ENCODE measurements at places on chromosomes 5 and 9.
A peak's percentile ranks its signal among the peaks of the same experiment; 100 is the strongest.

DNA sequence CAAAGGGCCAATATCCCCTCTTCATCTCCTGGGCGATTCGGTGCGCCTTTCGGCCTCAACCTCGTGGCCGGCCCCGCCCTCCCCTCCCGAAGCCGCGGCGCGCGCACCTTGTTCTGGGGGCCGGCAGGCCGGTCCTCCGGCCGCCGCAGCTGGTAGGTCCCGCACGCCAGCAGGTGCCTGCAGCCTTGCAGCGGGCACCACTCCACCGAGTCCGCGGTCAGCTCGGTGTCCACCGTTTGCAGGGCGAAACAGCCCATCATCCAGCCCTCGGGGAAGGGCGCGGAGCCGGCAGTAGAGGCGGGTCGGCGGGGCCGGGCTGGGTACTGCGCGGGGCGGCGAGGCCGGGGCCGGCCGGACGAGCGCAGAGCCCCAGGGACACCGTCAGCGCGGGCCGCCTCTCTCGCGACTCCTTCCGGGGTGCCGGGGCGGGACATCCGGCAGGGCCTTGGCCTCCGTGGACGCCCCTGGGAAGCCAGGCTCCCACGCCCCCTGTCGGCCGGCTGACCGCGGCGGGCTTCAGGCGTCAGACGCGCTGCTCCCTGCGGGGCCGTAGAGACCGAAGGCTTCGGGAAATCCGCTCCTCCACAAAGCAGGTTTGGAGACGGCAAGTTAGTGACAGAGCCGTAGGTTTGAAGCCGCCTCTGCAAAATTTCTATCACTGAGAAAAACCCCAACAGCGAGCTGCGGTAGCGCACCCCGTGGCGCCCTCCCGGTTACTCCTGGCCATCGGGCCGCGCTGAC is at the start of gene DPH7:
TSS of gene DPH7 (minus strand) at position 408 of the 741 bp plus-strand sequence. CDS start at position 260, 148 bp downstream.
- peak; percentile 91 for DNase-seq

- no peak for DNase-seq
Observed at GRCh38 chr5:14768508-14769365, 102.8 kb downstream of the ANKH start.

- no peak for DNase-seq
Observed at GRCh38 chr9:35367451-35367850, 122.5 kb upstream of the RUSC2 start.

GRCh38 chr5:17257705-17258273 is 40.4 kb downstream of the BASP1 start:
- no peak for DNase-seq

DNA sequence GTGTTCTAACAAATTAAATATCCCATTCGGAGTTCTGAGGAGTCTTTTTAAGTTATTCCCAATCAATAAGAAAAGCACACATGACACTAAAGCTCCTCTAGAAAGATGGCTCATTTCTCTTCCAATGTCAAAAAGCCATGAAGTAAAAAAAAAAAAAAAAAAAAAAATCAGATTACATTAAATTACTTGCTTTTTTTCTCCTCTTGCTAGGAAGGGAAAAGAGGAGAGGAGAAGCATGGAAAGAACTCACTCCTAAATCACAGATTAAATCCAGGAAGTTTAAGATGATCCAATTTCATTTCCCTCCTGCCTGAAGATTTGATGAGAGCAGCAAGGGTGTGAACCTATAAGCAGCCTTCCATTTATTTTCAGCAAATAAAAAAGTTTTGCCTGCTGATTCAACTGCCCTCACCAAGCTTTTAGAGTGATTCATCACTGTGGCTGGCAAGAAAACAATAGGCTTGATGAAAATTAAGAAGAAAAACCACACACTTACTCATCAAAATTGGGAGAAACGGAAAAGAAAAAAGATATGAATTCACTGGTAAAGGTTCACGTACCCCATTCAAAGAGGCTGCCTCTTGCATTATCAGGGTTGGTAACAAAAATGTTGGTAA is 19.7 kb downstream of the MYO10 start:
- no peak for DNase-seq

DNA sequence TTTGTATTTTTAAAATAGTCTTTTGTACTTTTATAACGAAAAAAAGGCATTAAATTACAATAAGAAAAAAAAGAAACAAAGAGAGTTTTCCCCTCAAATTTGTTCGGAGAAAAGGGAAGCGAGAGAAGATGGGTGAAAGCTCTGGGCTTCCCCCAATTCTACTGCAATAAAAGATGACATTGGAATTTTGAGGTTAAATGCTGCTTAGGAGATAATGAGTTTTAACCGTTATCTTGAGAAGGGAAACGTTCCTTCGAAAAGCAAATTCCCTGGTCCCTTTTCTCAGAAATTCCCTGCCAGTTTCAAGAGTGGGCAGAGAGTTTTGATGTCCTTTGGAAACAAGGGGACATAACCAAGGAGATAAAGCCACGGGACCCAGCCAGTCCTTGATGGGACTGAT is 18.4 kb upstream of the ERGIC1 start:
- DNase-seq: no peak

DNA sequence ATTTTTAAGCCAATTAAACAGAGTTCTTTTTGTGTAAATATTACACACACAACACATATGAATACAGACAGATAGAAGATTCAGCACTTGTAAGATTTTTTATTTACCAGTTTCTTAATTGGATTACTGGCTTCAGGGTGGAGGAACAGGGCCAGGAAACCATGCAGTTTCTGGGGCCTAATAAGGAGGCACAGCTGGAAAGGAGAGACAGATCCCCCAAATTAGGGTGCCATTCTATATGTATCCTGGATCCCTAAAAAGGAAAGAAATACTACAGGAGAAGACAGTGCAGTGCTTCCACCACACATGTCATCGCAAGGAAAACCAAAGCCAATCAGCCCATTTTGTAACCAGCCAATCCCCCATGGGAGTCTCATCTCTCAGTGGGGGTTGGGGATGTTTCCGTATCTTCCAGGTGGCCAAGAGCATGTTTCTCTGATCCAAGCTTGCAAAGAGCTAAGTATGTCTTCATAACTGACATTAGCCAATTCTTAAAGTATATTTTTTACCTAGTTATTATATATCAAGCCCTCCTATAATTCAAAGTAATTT is 15.8 kb upstream of the ABO start:
- no peak for DNase-seq

GRCh38 chr9:93125331-93125894 is 8.6 kb downstream of the NINJ1 start:
- no peak for DNase-seq

DNA sequence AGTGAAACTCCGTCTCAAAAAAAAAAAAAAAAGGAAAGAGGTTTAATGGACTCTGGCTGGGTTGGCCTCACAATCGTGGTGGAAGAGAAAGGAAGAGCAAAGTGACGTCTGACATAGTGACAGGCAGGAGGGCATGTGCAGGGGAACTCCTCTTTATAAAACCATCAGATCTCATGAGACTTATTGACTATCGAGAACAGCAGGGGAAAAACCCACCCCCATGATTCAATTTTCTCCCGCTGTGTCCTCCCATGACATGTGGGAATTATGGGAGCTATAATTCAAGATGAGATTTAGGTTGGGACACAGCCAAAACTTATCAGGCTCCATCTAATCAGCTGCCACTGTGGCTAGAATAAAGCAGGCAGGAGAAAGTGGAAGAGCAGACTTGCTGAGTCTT is 610.4 kb upstream of the NUDT12 start:
- DNase-seq: no peak
